DMS153 (cell line): ENCODE measurements at places on chromosomes 16 and 17.

- peak; percentile 27 for DNase-seq
Observed at GRCh38 chr17:19753051-19753509, 5.0 kb upstream of the ALDH3A1 start.

DNA sequence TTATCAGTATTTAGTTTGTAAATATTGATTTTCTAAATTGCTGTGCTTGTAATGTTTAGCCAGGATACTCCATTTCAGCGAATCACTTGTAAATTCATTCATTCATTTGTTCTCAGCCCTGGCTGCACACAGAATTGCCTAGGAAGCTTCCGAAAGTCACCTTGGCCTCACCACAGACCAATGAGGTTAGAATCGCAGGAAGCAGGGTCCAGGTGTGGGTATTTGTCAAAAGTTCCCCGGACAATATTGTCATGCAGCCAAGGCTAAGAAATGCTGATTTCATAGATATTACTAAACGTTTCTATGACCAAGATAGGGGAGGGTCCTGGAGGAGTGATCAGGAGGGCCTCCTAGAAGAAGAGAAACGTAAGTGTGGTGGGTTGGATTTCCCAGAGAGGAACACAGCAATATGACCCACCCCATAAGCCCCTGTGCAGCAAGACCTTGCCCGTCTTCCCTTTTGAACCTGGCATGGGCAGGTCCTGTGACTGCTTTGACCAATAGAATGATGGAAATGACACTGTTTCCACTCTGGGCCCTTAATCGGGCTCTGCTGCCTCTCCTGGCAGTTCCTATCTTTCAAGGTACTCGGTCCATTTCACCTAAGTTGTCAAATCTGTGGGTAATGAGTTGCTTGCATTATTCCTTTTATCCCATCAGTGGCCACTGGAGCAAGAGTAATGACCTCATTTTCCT is 238.7 kb downstream of the FOXL1 start:
- no peak for DNase-seq

GRCh38 chr17:47733674-47734410 is 806 bp downstream of the TBX21 start:
- DNase-seq = no peak

DNA sequence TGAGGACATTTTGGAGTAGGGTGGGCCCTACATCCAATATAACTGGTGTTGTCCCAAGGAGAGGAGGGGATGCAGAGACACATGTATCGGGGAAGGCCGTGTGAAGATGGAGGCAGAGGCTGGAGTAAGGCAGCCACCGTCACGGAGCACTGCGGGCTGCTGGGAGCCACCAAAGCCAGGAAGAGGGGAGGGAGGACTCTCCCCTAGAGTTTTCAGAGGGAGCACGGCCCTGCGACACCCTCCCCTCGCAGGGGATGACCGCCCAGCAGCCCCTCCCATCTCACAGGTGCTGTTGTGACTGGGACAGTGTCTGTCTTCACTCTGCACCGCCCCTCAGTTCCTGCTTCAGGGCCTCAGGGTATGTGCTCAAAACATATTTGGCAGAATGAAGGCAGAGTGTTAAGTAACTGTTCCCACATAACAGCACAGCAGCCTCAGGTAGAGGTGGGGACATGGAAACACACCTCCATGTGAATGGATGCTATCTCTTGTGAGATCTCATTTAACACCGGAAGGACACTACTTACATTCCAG is 82.2 kb downstream of the RBFOX3 start:
- no peak for DNase-seq

DNA sequence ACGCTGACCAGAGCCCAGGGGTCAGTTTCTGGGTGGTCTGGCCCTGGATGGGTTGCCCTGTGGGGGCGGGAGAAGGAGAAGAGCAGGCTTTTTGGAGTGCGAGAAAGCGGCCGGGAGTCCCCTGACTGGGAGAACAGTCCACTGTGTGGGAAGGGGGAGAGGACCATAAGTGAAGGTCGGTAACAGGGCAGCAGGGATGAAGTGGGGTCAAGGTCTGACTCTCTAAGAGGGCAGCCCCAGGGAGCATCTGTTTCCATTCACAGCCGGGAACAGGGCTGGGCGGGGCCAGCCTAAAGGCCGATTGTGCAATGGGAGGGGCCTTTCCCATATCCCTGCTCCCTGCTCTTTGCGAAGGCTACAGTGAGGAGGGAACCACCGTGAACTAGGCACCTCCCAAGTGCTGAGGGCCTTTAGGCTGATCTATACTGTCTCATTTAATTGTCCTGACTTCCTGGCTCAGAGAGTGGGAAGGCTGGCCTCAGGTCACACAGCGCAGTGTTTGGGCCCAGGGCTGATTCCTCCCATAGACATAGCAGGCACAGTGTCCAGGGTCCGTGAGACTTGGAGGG is 10.4 kb upstream of the WFDC1 start:
- DNase-seq = no peak

- DNase-seq = peak; percentile 78
Observed at GRCh38 chr17:49677134-49677932, 564 bp downstream of the SPOP start.

DNA sequence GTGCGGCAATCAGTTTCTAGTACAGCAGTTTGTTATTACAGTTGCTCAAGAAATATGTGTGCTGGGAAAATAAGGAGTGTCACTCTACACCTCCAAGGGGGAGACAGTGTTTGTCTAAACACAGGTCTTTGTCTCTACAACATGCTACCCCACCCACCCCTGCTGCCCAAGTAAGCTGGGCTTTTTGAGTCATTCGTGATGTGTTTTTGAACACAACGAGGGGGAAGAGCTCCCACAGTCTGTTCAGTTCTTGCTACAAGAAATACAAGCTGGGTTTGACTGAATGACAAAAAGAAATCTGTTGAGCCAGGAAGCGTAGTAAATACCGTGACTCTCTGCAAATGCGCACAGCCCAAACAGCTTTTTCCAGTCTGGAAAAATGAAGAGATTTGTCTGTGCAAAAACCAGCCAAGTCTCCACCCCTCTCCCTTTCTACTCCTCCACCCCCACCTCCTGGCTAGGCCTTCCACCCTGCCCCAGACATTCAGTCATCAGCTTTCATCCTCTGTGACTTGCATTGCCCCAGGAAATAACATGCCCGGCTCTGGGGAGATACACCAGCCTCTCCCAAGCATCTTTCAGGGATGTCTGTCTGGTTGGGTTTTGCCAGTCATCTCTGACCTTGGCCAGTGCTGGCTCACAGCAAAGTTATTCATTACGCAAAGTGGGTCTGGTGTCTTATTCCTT is 25.7 kb downstream of the CHD9 start:
- DNase-seq = no peak

DNA sequence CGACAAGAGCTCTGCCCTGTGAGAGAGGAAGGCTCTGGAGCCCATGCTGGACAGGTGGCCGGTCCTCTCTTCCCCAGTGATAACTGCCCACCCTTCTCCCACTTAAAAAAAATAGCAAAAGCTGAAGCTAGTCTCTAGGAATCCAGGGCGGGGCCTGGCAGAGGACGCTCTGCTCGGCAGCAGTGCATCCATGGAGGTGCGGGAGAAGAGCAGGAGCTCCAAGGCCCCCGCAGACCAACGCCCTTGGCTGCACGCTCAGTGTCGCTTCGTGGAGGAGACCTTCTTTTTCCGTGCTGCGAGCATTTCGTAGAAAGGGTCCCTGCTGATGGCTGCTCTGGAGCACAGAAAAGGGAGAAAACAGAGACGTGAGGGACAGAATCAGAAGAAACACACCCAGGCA is 98.6 kb upstream of the DNAH17 start:
- no peak for DNase-seq

GRCh38 chr16:25109643-25110042 is 1.9 kb upstream of the LCMT1 start:
- DNase-seq = no peak

- no peak for DNase-seq
Observed at GRCh38 chr17:78709119-78709681, 72.9 kb downstream of the CYTH1 start.

DNA sequence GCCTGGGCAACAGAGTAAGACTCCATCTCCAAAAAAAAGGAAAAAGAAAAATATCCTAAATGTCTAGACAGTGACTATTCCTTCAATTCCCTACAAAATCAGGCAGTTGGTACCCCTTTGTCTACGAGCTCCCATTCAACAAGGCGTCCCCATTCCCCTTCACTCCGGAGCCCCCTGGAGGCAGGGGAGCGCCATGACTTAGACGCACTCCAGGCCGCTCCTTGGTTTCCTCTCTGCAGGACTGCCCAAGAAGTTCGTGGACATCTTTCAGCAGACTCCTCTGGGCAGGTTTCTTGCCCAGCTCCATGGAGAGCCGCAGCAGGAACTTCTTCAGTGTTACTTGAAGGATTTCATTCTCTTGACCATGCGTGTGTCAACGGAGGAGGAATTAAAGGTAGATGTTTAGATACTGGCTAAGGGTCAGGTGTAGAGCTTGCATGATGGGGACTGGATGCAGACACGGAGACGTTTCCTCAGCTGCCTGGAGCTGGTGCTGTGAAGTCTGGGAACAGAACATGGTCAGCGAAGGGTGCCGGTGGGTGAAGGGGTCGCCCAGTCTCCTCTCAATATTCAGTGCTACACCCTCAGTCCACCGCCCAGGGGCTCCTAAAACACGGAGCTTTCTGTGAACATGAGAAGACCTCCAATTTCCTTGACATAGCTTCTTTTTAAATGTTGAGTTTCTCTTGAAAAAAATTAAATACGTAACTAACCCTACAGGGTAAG is 53.3 kb upstream of the ENDOV start:
- no peak for DNase-seq

DNA sequence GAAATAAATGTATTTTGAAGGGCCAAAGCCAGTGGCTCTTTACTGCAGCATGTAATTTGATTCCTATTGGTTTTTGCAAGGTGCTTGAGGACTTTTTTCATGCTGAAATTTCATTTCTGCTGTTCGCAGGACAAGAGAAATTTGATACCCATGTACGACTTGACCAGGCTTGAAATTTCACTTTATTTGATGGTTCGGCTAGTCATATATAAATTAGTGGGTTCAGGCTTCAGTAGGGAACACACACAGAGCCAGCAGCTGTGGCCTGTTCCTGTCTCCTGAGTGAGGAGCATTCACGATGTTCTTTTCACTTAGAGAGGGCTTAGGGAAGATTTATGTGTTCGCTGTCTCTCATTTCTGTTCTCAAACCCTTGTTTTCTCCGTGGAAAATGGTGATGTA is 258.4 kb upstream of the CACNG5 start:
- no peak for DNase-seq

DNA sequence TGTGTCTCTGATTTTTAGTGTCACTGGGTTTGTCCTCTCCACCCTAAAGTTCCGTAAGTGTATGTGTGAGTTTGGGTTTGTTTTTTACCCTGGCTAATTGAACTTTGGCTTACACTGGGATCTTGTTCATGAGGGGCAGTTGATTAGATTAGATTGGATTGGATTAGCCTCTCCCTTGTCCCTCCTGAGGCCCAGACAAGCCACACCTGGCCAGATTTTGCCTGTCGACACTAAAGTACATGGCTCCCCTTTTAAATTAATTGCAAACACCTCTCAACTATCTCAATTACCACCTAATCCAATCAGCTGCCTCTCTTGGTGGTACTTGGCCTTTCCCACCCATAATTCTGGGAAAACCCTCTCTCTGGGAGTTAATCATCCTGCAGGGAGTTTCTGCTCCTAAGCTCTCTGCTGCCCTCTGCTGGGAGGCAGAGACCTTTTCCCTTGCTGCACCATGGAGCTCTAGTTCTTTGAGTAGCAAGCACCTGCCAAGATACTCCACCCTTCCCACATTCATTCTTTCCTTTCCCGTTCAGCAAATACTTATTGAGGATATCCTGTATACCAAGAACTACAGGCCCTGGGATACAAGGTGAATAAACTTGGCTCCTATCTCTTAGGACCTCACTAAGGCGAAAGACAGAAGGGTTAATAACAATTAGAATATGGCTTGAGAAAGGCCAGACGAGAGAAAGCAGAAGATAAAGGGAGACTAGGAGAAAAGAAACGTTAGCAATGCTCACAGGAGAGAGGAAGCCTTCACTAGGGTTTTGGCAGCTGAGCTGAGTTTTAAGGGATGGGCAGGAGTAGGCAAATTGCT is 60.0 kb upstream of the MPHOSPH6 start:
- DNase-seq = peak; percentile 56

DNA sequence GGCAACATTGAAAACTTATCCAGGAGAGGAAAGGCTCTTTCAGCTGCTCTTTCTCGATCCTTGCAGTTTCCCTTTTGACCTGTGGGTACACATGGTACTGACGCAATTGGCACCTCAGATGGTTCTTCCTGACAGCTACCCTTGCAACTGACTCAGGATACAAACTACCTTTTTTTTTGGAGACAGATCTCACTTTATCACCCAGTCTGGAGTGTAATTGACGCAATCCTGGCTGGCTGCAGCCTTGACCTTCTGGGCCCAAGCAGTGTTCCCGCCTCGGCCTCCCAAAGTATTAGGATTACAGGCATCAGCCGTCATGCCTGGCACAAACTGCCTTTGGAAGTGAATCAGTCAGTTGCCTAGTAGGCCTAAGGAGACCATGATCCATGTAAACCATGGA is 607.2 kb downstream of the WWOX start:
- DNase-seq = no peak

- no peak for DNase-seq
Observed at GRCh38 chr17:73343739-73344454, 32.1 kb upstream of the CDC42EP4 start.

DNA sequence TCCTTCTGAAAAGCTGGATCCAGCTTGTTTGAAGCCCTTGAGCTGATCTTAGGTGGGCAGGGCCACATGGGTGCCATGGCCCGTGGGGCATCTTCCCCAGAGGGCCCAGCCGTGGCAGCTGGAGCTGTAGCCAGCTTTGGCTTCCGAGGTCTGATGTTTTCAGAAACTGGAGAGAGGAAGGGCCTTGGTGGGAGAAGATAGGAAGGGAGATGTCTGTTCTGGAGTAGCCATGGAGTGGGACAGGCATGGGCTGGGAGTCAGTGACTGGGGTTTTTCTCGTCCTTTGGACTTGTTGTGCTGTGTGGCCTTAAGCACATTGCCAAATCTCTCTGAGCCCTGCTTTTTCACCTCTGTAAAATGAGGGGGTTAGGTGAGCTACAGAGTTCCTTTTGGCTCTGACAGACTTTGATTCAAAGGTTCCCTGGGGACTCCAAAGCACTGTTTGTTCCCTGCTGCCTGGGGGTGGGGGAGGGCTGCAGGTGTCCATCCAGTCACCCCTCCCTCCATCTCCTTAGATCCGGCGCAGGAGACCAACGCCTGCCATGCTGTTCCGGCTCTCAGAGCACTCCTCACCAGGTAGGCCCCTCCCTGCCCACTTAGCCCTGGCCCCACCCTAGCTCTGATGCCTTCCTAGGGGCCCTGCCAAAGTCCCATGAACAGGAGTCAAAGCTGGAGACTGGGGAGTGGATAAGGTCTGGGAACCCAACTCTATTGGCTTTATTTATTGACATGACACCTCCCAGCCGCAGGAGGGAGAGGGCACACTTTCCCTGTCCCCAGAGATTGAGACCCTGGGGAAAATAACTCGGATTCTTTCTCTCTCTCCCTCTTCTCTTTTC is 2.1 kb downstream of the PPP1R1B start:
- peak; percentile 91 for DNase-seq
